ENCODE measurements at places on chromosomes 12 and 14.
A peak's percentile ranks its signal among the peaks of the same experiment; 100 is the strongest.

GRCh38 chr12:102522768-102523167, 42.4 kb upstream of the IGF1 start:
- DNase-seq: no peak

GRCh38 chr12:121712190-121712460, 427 bp upstream of the TMEM120B start:
- no peak for DNase-seq

- no peak for DNase-seq
Measured at GRCh38 chr14:88825078-88825458, 617 bp downstream of the TTC8 start.

DNA sequence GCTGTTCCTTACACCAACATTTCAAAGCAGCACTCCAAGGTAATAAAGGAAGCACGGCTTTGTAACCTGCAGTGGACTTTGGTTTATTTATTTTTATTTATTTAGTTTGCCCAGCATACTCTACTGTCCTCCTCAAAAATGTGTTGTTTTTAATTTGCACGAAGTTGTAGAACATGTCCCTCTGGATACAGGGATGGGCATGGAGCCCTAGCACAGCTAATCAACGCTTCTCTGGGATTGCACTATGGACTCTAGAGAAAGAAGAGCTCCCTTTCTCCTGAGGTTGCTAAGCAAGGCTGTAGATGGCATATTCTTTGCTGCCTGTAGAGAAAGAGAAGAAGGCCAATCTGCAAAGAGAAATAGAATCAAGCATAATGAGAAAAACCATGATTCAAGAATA, 5.9 kb upstream of the ANAPC5 start:
- DNase-seq: no peak

DNA sequence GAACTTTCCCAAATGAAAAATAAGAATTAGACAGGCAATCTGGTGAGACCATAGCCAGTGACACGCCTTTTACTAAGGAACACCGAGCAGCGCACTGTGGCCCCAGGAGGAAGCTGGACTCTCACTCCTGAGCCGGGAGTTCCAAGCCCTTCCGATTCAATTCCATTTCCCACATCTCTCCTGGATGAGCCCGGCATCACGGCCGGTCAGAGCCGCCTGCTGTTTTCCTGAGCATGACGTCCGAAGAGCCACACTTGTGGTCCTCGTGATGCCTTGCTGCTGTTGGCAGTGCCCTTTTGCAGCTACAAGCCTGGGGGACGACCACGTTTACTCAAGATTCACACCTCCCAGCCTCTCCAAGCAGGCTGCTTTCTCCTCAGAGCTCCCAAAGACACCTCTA, 40.8 kb downstream of the FBXL14 start:
- no peak for DNase-seq

DNA sequence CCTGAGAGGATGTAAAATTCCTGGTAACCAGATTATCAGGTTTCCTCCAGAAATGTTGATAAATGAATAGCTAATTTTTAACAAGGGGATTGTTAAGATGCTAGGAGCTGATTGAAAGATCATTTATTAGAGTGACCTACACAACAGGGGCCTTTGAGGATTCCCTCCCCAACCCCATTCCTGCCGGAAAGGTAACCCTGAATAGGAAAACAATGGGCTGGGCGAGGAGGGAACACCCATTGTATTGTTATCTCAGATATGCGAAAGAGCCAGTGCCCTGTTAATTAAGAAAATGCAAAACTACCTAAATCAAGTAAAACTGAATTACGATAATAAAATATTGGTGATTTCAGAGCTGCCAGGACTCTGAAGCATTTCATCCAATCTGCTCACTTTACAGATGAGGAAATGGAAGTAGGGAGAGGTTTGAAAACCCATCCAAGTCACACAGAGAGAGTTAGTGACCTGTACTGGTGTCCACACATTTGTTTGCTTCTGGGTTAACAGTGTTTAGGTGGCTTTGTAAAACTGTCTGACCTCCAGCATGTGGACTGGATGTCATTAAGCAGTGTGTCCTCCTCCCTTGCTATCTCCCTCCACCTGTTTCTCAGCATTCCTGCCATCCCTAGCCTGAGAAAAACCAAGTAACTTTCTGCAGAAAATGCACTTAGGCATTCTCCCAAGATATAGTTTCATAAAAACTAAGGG, 214.8 kb downstream of the TTC6 start:
- no peak for DNase-seq

GRCh38 chr14:51448831-51449670, 202.7 kb upstream of the FRMD6 start:
- DNase-seq: no peak

GRCh38 chr14:24339284-24340151, at the start of gene RIPK3:
RIPK3 (minus strand) TSS chr14:24339991; CDS start chr14:24339826, 165 bp downstream.
- peak; percentile 50 for DNase-seq

GRCh38 chr12:57864442-57865083, 18.0 kb upstream of the CTDSP2 start:
- no peak for DNase-seq

DNA sequence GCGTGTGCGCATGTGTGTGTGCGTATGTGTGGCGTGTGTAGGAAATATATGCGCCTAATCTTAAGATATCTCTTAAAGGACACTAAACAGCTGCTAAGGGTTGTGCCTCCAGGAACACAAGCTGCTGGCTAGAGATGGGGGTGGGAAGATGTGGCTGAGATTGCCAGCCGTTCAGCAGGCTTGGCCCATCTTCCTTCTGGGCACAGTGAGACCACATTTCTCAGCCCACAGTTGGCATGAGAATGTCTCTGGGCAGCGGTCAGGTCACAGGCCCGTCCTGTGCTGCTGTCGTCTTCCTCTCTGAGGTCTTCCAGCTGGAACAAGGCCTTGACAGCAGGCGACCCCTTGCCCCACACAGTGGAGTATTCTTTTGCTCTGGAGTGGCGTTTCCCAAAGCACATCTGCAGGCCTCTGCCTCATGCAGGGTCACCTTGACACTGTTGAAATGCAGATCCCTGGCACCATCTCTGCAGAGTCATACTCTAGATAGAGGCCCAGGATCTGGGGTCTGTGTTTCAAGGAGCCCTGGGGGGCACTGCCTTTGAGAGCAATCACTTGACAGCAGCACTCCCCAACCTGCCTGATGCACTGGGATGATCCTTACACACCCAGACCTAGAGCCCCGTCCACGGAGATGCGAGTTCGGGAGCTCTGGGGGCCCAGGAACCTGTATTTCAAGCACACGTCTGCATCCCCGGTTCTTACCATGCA, 335.5 kb upstream of the SFSWAP start:
- no peak for DNase-seq

DNA sequence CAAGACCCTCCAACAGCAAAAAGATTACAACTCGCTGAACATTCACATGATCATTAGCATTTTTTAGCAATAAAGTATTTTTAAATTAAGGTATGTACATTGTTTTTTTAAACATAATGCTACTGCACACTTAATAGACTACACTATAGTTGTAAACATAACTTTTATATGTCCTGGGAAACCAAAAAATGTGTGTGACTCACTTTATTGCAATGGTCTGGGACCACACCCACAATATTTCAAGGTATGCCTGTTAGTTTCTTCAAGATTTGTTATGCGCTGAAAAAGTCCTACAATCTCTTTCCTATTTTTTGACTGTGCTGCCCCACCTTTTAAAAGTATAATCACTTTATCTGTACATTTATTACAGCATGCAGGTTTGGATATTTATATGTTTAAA, 30.4 kb upstream of the PCNX4 start:
- DNase-seq: no peak

DNA sequence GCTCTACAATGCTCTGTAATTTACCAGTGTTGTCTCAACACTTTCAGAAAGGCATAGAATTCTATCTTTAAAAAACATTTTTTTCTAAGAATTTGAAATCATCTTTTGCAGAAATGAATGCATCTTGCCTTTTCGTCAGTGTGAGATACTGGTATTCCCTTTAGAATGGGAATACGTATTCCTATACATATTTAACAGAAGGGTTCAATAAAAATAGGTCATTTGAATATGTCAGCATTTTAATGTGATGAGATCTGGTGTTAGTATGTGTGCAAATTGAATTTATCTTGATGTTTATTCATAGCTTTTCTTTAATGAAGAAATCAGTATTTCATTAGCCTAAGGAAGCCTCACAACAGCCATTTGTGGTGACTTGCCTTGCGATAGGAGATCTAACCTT, 44.2 kb downstream of the WDR20 start:
- no peak for DNase-seq

- no peak for DNase-seq
Measured at GRCh38 chr12:77485961-77486854, 344.5 kb upstream of the NAV3 start.

DNA sequence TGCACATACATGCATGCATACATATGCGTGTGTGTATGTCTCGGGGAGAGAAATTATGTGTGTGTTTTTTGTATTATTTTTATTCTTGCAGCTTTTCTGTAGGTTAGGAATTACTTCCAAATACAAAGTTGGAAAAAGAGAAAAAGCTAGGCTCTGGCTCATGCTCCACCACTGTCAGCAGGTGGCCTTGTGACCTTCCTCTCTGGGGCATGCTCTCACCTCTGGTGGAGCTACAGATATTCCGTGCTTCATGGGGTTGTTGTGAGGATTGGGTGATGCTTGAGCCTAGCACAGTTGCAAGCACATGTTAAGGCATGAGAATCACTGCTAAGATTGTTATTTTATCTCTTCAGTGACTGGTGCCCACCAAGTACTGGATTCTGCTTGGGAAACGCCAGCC, 6.7 kb upstream of the SERPINA6 start:
- DNase-seq: no peak

DNA sequence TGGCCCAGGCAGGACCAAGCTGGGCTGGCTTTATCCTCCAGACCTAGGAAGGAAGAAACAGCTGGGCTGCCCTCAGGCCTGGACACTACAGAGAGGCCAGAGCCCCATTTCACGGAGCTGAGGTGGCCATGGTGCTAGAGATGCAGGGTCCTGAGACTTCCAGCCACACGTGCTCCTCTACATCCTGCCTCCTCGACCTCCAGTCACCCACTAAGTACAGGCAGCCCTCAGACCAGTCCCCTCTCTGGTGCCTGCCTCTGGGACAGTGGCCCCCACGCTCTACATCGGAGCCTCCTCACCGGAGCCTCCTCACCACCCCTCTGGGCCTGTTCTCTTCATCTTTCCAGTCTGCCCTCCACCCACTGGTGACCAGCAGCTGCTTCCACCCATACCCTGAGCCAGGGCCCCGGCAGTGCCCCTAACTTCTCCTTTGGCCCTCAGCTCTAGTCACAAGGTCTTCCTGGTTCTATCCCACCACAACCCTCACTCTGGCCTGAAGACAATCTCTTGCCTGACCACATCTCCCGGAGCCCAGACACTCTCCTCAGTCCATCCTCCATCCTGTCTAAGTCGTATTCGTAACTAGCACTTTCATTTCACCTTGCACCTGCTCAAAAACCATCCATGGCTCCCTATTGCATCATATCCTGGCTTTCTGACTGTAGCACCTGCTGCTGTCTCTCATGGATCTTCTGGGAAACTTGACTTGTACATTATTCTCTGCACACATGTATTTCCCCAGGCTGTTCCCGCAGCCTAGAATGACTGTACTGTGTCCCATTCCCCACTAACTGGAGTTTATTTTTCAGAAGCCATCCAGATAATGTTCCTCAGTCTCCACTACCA, 43.9 kb downstream of the DIO3 start:
- no peak for DNase-seq

DNA sequence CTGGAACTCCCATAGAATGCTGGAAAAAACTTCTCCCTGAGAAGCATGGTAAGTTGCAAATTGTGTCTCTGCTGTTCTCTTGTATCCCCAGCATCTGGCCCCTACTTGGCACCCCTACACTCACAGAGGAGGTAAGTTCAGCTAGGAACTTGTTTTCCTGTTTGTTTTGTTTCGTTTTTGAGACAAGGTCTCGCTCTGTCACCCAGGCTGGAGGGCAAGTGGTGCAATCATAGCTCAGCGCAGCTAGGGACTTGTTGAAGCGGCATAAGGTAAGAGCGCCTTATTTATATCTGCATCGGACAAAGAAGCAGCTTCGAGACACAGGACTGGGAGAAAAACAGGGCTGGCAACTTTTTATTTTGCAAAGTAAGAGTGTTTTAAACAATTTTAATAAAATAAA, 18.5 kb upstream of the ANO2 start:
- DNase-seq: no peak

DNA sequence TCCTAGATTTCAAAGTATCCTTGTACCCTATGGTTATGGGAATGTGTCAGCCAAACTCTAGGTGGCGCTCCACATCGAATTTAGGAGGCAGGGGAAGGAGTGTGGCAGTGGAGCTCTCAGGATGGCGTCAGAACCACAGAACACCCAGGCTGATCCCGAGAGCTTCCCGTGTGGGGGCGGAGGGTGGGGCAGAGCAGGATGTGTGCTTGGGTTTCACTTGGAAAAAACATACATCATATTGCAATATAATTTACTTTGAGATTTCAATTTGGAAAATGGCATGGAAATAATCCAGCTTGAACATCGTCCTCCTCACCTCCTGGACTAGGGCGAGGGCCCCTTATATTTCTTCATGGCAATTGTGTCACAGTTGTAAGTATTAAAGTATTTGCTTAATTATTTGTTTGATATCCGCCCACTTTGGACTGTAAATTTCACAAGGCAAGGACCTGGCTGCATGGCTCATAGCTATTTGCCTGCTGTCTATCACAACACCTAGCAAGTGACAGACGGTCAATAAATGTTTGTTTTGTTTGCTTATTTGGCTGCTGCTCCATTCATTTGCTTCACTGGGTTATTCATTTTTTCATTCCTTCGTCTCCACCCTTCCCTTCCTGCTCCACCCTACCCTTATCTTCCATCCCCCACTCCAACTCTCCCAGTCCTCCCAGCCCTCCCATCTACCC, 221.5 kb upstream of the HMGA2 start:
- DNase-seq: no peak

DNA sequence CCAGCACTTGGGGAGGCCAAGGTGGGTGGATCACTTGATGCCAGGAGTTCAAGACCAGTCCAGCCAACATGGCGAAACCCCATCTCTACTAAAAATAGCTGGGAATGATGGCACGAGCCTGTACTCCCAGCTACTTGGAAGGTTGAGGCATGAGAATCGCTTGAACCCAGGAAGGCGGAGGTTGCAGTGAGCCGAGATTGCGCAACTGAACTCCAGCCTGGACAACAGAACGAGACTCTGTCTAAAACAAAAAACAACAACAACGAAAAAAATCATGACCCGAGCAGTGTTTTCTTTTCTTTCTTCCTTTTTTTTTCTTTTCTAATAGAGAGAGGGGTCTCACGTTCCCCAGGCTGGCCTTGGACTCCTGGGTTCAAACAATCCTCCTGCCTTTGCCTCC, 3.5 kb upstream of the CSRNP2 start:
- DNase-seq: no peak

- no peak for DNase-seq
Measured at GRCh38 chr14:99931308-99931707, 133.9 kb upstream of the EVL start.
